ENCODE measurements at places on chromosomes 2 and 18.

- no peak for DNase-seq
Observed at GRCh38 chr2:104793966-104794365, 59.9 kb upstream of the POU3F3 start.

- no peak for DNase-seq
Observed at GRCh38 chr18:74784752-74785151, 187.1 kb downstream of the ZNF407 start.

DNA sequence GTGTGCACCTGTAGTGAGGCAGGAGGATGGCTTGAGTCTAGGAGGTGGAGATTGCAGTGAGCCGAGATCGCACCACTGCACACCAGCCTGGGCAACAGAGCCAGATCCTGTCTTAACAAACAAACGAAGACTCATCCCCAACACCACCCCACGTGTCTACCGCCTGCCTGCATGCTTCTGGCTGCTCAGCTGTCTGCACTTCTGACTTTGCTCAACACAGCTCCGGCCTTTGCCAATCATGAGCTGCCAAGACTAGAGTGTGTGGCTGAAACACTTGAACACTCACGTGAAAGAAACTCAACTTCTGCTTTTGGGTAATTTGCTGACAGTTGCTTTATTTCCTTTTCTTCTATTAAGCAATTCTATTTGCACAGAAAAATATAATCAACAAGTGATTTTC lies 32.1 kb upstream of the SP3 start:
- DNase-seq: no peak

GRCh38 chr2:144067506-144067905 lies 452.4 kb downstream of the ZEB2 start:
- DNase-seq: no peak

DNA sequence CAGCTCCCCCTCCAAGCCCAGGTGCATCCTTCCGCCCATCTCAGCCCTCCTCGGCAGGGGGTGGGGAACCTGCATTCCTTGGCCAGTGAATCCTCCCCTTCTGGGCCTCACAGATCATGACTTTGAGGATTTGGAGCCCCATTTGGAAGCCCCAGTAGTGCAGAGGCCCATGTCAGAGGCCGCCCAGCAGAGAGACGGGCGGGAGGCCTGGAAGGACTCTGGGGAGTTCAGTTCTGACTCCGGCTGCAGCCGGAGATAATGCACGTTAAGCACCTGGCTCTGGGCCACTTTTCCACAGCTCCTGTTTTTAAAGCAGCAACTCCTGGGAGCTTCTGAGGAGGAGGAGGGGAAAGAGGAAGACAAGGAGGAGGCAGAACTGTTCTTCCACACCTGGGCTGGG lies 14.9 kb downstream of the ATOH8 start:
- DNase-seq: no peak

- peak; percentile 68 for DNase-seq
Observed at GRCh38 chr2:148545390-148546256, 98.9 kb upstream of the EPC2 start.

GRCh38 chr2:10163498-10164486 lies 41.3 kb downstream of the RRM2 start:
- DNase-seq: no peak

DNA sequence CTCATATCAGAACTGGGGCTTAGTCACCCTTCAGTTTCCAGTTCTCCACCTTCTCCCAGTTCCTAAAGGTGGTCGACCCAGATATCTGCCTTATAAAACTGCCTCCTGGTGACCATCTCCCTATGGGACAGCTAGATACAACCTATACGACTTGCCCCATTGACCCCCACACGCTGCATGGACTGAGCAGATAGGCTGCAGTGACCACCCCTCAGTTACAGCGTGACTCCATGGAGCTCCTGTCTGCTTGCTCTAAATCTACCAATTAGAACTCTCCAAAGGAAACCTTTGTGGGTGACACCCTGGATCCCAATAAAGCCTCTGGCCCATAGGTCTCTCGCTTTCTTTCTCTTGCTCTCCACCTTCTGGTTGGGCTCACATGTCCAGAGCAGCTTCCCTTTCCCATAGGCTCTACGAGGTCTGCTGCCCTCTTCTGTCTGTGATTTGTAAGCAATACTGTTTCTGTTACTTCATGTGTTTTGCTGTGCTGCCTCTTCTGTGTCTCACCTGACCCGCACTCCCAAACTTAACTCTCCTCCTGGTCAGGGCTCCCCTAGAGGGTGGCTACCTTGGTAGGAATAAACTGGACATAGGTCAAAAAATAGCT lies 971.3 kb upstream of the FAM98A start:
- DNase-seq: no peak

Measured in activated CD8-positive, alpha-beta memory T cell treated with anti-CD3 and anti-CD28 coated beads for 24 hours (primary cell).